Glomerular endothelial cell (primary cell): ENCODE measurements at places on chromosomes 3 and 15. TPM values are rescaled to one million over a fixed set of nuclear protein-coding genes. Genes with fewer than 3 reads are reported as not detected.

CACNA1D gene
- total RNA-seq = not detected in 2 replicates

CPB1 gene
- 0.12 TPM in 1 of 2 replicates, not detected in the other for total RNA-seq

DUOXA1 gene
- not detected in 2 replicates for total RNA-seq

GRCh38 chr3:159252274-159252673, 450.4 kb downstream of the MFSD1 start:
- DNase-seq = no peak
